ENCODE measurements at places on chromosomes 1 and 21.

DNA sequence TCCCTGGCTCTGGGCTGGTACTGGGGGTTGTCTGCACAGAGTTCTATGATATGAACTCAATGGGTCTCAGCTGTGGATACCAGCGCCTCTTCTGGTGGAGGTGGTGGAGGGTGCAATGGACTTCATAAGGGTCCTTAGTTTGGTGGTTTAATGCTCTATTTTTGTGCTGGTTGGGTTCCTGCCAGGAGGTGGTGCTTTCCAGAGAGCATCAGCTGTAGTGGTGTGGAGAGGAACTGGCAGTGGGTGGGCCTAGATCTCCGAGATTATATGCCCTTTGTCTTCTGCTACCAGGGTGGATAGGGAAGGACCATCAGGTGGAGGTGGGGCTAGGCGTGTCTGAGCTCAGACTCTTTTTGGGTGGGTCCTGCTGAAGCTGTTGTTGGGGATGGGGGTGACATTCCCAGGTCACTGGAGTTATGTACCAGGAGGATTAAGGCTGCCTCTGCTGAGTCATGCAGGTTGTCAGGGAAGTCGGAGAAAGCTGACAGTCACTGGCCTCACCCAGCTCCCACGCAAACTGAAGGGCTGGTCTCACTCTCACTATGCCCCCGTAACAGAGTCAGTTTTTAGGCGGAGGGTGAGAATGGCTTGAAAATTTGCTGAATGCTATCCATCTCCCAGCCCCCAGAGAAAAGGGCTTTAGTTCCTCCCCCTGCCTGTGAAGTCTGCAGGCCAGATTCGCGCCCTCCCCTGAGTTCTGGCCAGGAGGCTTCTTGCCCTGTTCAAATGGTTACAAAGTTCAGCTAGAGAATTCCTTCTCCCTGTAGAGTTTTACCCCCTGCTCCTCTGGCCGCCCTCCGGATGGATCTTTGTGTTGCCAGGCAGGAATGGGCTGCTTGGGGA lies 902.9 kb downstream of the LTN1 start:
- no peak for DNase-seq

GRCh38 chr1:109668123-109668775 lies 392 bp downstream of the GSTM2 start:
- no peak for DNase-seq

DNA sequence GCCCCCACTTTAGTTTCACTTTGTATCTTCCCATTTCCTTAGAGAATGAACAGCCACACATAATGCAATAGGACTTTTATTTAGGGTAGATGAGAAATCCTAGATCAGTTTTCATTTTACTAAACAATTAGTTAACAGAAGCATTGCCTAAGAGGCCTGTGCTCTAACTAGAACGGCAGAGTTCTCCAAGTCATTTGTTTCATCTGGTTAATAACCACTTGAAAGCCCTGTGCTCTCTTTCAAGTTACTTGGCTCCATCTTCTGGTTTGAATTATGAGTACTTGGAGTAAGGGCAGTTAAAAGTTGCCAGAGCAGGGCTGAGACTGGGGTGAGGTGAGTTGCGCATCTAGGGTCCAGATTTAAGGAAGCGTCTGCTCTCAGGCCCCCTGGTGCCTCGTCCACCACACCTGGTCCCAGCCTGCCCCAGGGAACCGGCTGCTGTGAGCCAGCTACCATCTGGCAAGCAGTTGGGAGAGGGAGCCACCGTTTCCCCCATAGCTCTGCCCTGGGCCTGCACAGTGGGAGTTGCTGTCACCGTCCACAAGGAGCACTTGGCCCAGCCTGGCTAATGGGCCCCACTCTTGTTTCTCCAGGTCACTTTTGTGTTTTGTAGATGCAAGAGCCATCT lies 18.1 kb upstream of the SLC44A3 start:
- DNase-seq = no peak

DNA sequence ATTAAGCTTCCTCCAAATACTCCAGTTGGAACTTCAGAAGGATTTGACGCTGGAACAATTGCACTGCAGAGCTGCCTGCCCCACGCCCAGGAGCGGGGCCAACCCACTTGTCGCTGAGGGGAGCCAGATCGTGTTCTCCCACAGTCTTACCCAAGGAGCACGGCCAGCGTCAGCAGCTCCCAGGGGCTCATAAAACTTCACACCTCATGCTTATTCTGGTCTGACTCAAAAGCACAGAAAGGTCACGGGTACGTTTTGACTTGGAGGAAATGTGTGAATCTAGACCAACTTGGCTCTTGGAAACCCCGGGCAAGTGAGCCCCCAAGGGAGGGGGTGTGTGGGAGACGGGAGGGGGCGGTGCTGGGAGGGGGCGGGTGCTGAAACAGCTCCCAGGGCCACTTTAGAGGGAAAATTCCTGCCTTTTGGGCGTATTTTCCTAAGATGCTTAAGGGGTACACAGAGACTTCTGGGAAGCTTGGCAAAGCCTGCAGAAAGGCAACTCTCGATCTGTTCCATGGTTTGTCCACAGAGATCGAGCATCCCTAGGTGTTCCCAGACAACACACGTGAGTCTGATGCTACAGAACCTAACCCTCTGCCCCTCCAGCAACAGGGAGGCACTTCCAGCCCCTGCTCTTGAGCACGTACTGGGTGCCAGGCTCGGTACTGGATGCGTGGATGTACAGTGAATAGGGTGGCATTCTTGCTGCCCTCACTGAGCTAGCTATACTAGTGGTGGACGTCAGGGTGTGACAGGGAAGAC lies 98.9 kb downstream of the DHRS3 start:
- peak; percentile 60 for DNase-seq

GRCh38 chr1:33128781-33129180 lies 47.8 kb downstream of the AZIN2 start:
- no peak for DNase-seq

DNA sequence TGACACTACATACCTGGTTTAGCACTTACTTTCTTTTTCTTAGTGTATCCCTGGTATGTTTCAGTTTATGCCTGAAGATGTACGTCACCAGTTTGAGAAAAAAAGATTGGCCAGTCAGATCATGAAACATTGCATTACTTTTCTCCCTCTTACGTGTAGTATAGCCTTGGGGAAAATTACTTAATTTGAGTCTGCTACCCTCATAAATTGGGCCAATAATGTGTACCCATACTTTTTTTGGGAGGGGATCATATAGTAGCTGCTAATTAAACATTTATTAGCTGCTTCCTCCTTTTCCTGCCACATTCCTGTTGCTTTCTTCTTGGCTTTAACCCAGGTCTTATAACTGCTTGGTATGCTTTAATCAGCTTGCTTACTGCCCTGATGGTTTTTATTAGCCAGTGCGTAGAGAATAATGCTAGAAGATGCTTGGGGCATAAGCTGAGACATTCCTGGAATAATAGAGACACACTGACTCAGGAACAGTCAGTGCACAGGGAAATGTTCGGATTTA lies 32.1 kb downstream of the RABGAP1L start:
- no peak for DNase-seq

GRCh38 chr1:224852901-224853568 lies 76.4 kb upstream of the DNAH14 start:
- no peak for DNase-seq

Measured in stimulated activated CD4-positive, alpha-beta T cell treated with anti-CD3 and anti-CD28 coated beads, Interleukin-4, amount 100 ng/mL, for 24 hours (primary cell).